ENCODE measurements at places on chromosomes 13 and 19.

- no peak for DNase-seq
Measured at GRCh38 chr13:99572131-99572530, 70.9 kb downstream of the TM9SF2 start.

DNA sequence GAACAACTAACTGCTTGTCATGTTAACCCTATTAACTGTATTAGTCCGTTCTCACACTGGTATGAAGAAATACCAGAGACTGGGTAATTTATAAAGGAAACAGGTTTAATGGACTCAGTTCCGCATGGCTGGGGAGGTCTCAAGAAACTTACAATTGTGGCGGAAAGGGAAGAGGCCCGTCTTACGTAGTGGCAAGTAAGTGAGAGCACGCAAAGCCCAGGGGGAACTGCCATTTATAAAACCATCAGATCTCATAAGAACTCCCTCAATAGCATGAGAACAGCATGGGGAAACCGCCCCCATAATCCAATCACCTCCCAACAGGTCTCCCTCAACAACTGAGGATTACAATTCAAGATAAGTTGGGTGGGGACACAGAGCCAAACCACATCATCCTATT is 34.7 kb downstream of the PHF11 start:
- DNase-seq = no peak

- DNase-seq = peak; percentile 4
Measured at GRCh38 chr13:20901668-20902437, 693 bp downstream of the XPO4 start.

GRCh38 chr19:566403-566802 is 6.0 kb upstream of the BSG start:
- DNase-seq = no peak

DNA sequence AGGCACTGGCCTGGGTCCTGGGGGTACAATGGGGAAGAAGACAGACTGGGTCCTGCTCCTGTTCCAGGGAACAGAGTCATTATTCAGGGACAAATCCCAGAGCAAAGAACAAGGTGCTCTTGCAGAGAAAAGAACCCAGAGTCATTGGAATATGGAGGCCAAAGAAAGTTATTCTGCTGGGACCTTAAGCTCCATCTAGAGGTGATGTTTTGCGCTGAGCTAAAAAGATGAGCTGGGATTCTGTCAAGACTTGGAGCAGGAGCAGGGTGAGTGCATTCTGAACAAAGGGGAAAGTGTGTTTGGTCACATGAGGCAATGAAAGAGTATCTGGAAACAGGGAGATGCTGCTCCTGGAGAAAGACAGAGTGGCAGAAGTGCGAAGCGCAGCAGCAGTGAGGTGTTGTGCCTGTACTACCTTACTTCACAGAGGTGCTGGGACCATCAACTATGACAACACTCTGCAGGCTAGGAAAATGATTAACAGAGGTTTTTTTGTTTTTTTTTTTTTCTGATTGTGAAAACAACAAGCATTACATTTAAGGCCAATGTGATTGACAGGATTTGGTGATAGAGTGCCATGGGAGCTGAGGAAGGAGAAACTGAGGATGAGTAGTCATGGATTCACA is 95.3 kb upstream of the TNFSF11 start:
- DNase-seq = peak; percentile 5

DNA sequence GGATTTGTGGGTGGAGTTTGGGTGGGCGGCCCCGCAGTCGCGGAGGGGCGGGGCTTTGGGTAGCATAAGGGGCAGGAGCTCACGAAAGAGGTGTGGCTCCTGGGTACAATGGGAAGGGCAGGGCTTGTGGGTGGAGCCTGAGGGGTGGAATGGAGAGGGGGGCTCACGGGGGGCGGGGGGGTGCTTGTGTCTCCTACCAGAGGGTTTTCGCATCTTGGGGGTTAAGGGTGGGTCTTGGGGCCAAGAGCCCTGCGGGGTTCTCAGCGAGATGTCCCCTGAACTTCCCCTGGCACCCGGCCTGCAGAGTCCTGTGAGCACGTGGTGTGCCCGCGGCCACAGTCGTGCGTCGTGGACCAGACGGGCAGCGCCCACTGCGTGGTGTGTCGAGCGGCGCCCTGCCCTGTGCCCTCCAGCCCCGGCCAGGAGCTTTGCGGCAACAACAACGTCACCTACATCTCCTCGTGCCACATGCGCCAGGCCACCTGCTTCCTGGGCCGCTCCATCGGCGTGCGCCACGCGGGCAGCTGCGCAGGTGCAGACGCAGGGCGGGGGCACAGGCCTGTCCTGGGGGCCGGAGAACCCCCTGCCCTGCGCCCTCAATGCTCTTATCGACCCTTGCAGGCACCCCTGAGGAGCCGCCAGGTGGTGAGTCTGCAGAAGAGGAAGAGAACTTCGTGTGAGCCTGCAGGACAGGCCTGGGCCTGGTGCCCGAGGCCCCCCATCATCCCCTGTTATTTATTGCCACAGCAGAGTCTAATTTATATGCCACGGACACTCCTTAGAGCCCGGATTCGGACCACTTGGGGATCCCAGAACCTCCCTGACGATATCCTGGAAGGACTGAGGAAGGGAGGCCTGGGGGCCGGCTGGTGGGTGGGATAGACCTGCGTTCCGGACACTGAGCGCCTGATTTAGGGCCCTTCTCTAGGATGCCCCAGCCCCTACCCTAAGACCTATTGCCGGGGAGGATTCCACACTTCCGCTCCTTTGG is 5.1 kb downstream of the FSTL3 start:
- no peak for DNase-seq

All from NCI-H1694 treated with DMSO at 0.1 percent for 48 hours (cell line).